Posterior vena cava (tissue), 2 donors: ENCODE measurements at places on chromosomes 6 and 20. TPM values are rescaled to one million over a fixed set of nuclear protein-coding genes. Genes with fewer than 3 reads are reported as not detected.

GRCh38 chr20:11522366-11522741 is 395.3 kb upstream of the BTBD3 start:
- no peak for DNase-seq

GRCh38 chr6:154732538-154733182 is 556 bp upstream of the SCAF8 start:
- no peak for DNase-seq

Gene HLA-DQB1
- total RNA-seq: 4.2 TPM

DNA sequence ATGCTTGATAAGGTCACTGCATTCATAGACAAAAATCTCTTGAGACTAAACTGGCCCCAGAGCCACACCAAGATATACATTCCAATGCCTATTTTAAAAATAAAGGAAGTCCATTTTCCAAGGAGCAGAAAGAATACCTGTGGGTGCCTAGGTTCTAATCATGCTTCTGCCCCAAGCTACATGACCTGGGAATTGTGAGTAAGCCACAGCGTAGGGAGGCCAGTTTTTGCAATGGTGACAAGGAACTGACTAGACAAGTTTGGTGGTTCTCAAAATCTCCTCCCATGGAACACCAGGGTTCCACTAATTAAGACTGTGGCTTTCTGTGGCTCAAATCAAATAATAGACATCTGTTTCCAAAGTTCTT is 83.3 kb downstream of the GMDS start:
- DNase-seq: no peak

GRCh38 chr6:166771701-166772100 is 144.7 kb upstream of the RPS6KA2 start:
- peak; percentile 64 for DNase-seq

Gene ROS1
- 0.14 TPM for total RNA-seq

- DNase-seq: no peak
Observed at GRCh38 chr6:31740397-31741223, 805 bp downstream of the MSH5 start.

DNA sequence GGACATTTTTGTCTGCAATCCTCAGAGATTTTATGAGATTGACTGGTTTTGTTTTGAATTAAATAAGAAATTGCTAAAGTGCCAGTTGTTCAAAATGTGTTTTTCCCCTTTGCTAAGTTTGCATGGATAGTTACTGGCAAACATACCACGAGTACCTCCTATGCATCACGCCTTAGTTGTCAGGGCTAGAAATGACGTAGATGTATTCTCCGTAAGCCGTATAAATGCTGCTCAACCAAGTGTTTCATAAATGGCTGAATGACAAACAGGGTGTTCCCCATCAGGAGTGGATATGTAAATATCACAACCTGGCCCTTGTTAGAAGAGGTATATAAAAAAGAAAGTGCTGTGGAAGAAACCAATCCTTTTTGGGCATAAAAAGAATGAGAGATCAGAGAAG is 341.1 kb upstream of the ZFP64 start:
- DNase-seq: no peak

DNA sequence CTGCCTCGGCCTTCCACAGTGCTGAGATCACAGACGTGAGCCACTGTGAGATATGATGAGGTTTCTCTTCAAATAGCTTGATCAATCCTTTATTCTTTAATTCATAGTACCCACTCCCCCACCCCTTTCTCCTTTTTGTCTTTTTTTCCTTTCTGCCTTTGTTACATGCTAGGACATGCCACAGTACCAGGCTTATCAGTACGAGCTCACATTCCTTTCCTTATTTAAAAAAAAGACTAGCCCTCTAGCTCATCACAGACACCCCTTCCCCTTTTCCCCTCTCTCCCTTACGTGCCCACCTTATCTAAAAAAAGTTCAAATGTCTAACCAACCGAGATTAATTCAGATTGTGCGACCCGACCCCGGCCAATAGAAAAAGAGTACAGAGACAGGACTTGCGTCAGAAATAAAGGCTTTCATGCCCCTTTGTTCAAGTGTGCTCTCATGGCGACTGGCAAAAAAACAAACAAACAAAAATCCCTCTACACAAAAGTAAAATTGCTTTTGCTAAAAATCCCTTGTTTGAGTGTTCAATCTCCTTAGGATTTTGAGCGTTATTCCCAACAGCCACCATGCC is 49.2 kb downstream of the MRAP2 start:
- no peak for DNase-seq

GRCh38 chr20:58700121-58700821 is 7.7 kb downstream of the NPEPL1 start:
- DNase-seq: peak; percentile 77

Gene ENPP4
- total RNA-seq: 14.6 TPM

Gene PLCB4
- total RNA-seq: 40.4 TPM

GRCh38 chr6:82385961-82386360 is 22.3 kb downstream of the TPBG start:
- DNase-seq: no peak

GRCh38 chr6:96809119-96809518 is 28.2 kb downstream of the GPR63 start:
- no peak for DNase-seq

DNA sequence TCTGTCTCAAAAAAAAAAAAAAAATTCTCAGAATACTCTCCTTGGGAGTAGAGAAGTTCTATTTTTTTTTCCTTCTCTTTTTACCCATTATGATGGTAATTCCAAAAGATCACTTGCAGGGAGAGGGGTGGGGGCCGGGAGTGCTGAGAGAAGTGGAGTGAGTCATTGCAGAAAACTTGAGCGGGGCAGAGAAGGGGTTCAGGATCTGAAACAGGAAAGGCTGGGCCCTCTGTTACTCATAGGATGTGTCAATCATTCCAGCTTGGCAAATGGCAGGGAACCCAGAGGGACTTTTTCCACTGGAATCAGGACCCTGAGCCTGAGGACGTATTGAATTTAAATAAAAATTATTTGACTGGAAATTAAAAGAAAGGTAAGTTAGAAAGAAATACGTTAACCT is 111.4 kb upstream of the ARMC2 start:
- DNase-seq: no peak

GRCh38 chr20:42963796-42964195 is 225.9 kb downstream of the PTPRT start:
- DNase-seq: no peak

- DNase-seq: no peak
Observed at GRCh38 chr20:59597240-59597639, 7.1 kb upstream of the PHACTR3 start.
